Activated T-cell treated with anti-CD3 and anti-CD28 coated beads, Interleukin-2, amount 50 U/mL, for 72 hours (primary cell): ENCODE measurements at places on chromosomes 7 and 10. TPM values are rescaled to one million over a fixed set of nuclear protein-coding genes. Genes with fewer than 3 reads are reported as not detected.

The SLC26A5 gene
- total RNA-seq: not detected

The TRIM74 gene
- total RNA-seq: 1.8 TPM

The NCF1 gene
- 3.8 TPM for total RNA-seq

GRCh38 chr10:102242118-102242485 is 790 bp upstream of the PITX3 start:
- H3K4me1 ChIP-seq: peaks cover 28% of the 10 kb centered on the region
- peak overlapping the region; percentile 82 for H3K4me3 ChIP-seq
- H3K27me3 ChIP-seq: peaks cover 38% of the 10 kb centered on the region
- DNase-seq: no peak
- no peak overlapping the region for H3K27ac ChIP-seq

- no peak overlapping the region for H3K4me3 ChIP-seq
- H3K4me1 ChIP-seq: peaks cover 9% of the 10 kb centered on the region
- peaks cover 7% of the 10 kb centered on the region for H3K36me3 ChIP-seq
- H3K27ac ChIP-seq: no peak overlapping the region
- DNase-seq: no peak
- peaks cover 22% of the 10 kb centered on the region for H3K27me3 ChIP-seq
Observed at GRCh38 chr10:123272171-123272570, 118.0 kb downstream of the BUB3 start.

GRCh38 chr10:112203328-112204076 is 19.9 kb upstream of the GPAM start:
- H3K4me3 ChIP-seq: peak overlapping the region; percentile 27
- H3K27me3 ChIP-seq: peaks cover 55% of the 10 kb centered on the region
- H3K4me1 ChIP-seq: peaks cover 12% of the 10 kb centered on the region
- DNase-seq: no peak
- no peak overlapping the region for H3K27ac ChIP-seq

DNA sequence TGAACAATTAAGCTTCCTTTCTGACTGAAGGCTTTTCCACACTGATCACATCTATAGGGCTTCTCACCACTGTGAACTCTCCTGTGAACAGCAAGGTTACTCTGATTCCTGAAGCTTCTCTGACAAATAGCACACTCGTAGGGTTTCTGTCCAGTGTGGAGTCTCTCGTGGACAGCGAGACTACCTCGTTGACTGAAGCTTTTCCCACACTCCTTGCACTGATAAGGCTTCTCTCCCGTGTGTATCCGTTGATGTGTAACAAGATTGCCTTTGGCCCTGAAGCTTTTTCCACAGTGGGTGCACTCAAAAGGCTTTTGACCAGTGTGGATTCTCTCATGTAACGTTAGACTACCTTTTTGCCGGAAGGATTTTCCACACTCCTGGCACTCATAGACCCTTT is 4.4 kb downstream of the ZNF32 start:
- no peak overlapping the region for H3K4me3 ChIP-seq
- H3K36me3 ChIP-seq: peaks cover 48% of the 10 kb centered on the region
- H3K4me1 ChIP-seq: peaks cover 5% of the 10 kb centered on the region
- no peak overlapping the region for H3K27ac ChIP-seq
- no peak for DNase-seq
- no peaks in the 10 kb centered on the region for H3K27me3 ChIP-seq

The WEE2 gene
- total RNA-seq: not detected

The HOXA2 gene
- total RNA-seq: not detected

The BET1 gene
- total RNA-seq: 21.1 TPM

DNA sequence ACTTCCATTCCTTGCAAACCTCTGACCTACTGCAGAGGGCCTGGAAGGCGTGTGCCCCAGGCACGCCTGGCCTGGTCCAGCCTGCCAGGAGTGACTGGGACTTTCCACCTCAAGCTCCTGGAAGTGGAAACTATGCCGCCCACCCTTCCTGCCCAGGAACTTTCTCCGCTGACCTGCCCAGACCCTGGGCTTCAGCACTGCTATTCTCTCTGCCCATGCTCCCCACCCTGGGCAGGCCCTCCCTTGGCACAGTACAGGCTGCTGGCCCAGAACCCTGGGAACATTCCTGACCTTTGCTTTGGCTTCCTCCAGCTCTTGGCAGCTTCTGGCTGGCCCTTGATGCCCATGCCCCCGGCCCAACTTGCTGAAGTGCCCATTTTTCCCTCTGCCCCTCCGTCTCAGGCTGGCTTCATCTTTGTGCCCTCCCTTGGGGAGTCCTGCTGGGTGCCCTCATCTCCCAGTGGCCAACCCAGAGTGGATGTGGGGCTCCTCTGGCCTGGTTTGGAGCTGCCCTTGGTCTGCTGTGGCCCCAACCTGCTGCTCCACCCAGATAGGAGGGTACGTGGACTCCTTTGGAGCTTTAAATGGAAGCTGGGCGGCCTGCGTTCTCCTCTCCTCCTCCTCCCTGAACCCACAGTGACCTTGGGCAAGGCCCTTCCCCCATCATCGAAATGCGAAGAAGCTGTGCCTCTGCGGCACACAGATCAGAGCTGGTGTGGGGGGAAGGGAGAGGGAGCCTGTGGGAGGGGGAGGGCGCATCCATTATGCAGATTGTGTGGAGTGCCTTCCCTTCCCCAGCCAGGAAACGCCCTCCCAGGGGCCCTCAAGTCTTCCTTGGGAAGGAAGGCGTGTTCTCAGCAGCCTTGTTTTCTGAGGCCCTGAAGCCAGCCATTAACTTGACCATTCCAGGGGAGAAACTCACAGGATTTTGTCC is 3.4 kb downstream of the MMRN2 start:
- peaks cover 10% of the 10 kb centered on the region for H3K4me1 ChIP-seq
- peaks cover 10% of the 10 kb centered on the region for H3K36me3 ChIP-seq
- no peak overlapping the region for H3K4me3 ChIP-seq
- no peak overlapping the region for H3K27ac ChIP-seq
- no peaks in the 10 kb centered on the region for H3K27me3 ChIP-seq

- H3K27ac ChIP-seq: peak overlapping the region; percentile 67
- DNase-seq: peak; percentile 60
- H3K36me3 ChIP-seq: no peaks in the 10 kb centered on the region
- H3K27me3 ChIP-seq: no peaks in the 10 kb centered on the region
- peak overlapping the region; percentile 53 for H3K4me3 ChIP-seq
Observed at GRCh38 chr10:6423004-6423403, 157.1 kb downstream of the PRKCQ start.
